ENCODE measurements at places on chromosomes 11 and 22.

DNA sequence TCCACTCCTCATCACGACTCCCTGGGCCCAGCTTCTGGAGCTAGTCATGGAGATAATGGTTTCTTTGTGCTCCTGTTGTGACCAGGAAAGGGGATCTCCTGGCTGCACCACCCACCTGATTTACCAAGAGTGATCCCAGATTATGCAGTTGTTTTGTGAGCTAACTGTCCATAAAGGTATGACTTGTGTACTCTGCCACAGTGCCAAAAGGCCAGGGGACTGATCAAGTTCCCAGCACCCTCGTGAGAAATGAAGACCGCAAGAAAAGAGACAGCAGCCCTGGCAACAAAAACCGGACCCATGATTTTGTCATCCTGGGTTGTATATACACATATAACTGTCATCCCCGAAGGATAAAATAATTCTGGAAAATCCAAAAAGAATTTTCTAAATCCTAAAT, 26.6 kb downstream of the TUB start:
- no peak for DNase-seq

DNA sequence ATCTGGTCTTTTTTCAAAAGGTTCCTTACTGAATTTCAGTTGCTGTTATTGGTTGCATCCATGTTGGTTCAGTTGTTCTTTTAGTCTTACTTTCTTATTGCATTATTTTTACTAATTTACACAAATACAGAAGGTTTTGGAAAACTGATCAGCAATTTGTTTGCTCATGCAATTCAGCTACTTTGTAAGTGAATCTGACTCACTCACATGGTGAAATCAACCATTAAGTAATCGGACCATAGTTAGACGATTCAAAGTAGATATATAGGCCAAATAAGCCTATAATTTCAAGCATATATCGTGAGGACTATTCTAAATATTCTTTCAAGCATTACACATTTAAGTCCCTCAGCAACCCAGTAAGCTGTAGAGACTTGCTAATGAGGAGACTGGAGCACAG, 41.7 kb downstream of the CCDC83 start:
- DNase-seq = no peak

- DNase-seq = no peak
Observed at GRCh38 chr11:48384670-48385069, 18.4 kb upstream of the OR4C5 start.

DNA sequence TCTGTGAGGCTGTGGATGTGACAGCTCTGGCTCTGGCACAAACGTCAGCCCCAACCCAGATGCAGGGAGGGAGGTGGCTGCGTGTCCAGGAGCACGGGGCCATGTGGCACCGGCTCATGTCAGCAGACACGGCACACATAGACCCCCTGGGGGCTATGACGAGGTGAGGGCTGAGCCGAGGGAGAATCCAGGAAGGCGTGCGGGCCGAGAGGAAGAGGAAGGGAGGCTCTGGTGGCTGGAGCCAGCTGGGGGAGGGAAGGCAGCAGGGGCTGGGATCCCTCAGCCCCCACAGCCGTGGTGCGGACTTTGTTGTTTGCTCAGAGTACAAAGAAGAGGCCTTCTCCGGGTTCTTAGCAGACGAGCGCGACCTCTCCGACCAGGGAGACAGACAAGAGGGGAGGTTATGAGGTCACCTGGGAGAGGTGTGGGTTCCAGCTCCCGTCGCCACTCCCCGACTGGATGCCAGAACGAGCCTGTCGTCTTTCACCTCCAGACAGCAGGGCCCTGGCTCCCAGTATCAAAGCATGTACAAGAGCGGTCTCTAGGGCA, 46.1 kb downstream of the CDKN1C start:
- no peak for DNase-seq

- DNase-seq = peak; percentile 51
Observed at GRCh38 chr11:64357904-64358535, 942 bp upstream of the RPS6KA4 start.

DNA sequence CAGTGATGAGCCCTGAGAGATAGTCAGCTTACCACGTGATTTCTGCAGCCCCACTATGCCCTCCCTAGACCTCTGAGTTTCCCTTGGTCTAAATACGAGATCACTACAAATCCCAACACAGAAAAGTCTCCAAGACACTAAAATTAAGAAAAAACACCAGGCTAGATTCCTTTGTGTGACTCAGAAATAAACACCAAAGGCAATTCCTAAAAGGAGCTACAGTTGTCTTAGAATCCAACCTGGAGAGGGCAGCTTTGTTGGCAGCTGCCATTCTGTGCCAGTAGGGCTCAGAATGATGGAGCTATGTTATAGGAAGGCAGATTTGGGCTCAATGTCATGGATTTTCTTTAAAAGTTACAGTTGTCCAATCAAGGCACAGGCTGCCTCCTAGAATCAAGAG, 37.1 kb upstream of the HMGXB4 start:
- no peak for DNase-seq

Measured in stimulated activated CD8-positive, alpha-beta memory T cell treated with anti-CD3 and anti-CD28 coated beads, Interleukin-15, amount 100 ng/mL, for 48 hours (primary cell).